ENCODE measurements at places on chromosomes 5 and 9. TPM values are rescaled to one million over a fixed set of nuclear protein-coding genes. Genes with fewer than 3 reads are reported as not detected.

GRCh38 chr9:132049323-132049882 lies 30.3 kb downstream of the MED27 start:
- H3K36me3 ChIP-seq, result no peaks in the 10 kb centered on the region
- DNase-seq, result no peak
- no peaks in the 10 kb centered on the region for H3K27me3 ChIP-seq
- H3K4me3 ChIP-seq, result no peak overlapping the region
- no peak overlapping the region for H3K27ac ChIP-seq

GRCh38 chr5:79512049-79512448 lies 1.9 kb downstream of the HOMER1 start:
- H3K27ac ChIP-seq, result peak overlapping the region; percentile 93
- no peaks in the 10 kb centered on the region for H3K36me3 ChIP-seq
- peak overlapping the region; percentile 69 for H3K4me3 ChIP-seq
- peaks cover 31% of the 10 kb centered on the region for H3K4me1 ChIP-seq
- no peaks in the 10 kb centered on the region for H3K27me3 ChIP-seq

DNA sequence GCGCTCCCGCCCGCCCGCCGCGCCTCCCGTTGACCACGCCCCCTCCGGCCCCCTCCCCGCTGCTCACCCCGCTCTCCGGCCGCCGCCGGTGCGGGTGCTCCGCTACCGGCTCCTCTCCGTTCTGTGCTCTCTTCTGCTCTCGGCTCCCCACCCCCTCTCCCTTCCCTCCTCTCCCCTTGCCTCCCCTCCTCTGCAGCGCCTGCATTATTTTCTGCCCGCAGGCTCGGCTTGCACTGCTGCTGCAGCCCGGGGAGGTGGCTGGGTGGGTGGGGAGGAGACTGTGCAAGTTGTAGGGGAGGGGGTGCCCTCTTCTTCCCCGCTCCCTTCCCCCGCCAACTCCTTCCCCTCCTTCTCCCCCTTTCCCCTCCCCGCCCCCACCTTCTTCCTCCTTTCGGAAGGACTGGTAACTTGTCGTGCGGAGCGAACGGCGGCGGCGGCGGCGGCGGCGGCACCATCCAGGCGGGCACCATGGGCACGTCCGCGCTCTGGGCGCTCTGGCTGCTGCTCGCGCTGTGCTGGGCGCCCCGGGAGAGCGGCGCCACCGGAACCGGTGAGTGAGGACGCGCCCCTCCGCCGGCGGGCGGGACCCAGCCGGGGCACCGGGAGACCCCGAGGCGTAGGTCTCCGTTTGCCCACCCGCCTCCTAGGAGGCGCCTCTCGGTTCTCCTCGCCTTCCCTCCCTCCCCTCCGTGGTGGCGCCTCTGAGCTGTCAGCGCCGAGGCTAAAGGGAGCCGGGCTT lies at the start of gene VLDLR:
Gene VLDLR, plus strand, starts transcription at position 66 of the 739 bp plus-strand sequence. Its CDS starts 403 bp downstream, at position 469.
- no peaks in the 10 kb centered on the region for H3K36me3 ChIP-seq
- peak within 1 kb of the TSS; percentile 59 for H3K4me3 ChIP-seq
- H3K27me3 ChIP-seq, result peaks cover 8% of the 10 kb centered on the region
- peak; percentile 39 for DNase-seq

GRCh38 chr9:89793124-89793495 lies 188.3 kb downstream of the GADD45G start:
- no peak overlapping the region for H3K4me3 ChIP-seq
- no peaks in the 10 kb centered on the region for H3K36me3 ChIP-seq
- no peaks in the 10 kb centered on the region for H3K27me3 ChIP-seq
- no peak overlapping the region for H3K27ac ChIP-seq

DNA sequence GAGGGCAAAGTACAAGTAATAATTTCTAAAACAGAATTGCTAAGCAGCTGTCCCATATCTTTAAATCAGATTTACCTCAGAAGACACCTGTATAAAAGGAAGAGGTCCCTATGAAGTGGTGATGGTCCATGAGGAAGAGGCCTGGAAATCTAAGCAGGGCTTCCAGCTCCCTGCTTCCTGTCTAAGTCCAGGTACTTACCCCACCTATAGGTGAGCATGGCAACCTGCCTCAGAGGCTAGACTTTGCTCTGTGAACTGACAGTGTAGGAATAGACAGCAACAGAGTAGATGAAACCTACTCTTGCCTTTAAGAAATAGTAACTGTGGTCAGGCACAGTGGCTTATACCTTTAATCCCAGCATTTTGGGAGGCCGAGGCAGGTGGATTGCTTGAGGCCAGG lies 55.8 kb upstream of the ARRDC3 start:
- no peaks in the 10 kb centered on the region for H3K4me1 ChIP-seq
- H3K36me3 ChIP-seq, result no peaks in the 10 kb centered on the region
- no peaks in the 10 kb centered on the region for H3K27me3 ChIP-seq
- no peak overlapping the region for H3K4me3 ChIP-seq
- no peak overlapping the region for H3K27ac ChIP-seq

- no peak overlapping the region for H3K27ac ChIP-seq
- H3K4me1 ChIP-seq, result no peaks in the 10 kb centered on the region
- no peaks in the 10 kb centered on the region for H3K27me3 ChIP-seq
- no peaks in the 10 kb centered on the region for H3K36me3 ChIP-seq
- DNase-seq, result no peak
Measured at GRCh38 chr5:178532666-178533065, 57.5 kb downstream of the COL23A1 start.

The SHB gene
- 36.0 TPM for total RNA-seq

DNA sequence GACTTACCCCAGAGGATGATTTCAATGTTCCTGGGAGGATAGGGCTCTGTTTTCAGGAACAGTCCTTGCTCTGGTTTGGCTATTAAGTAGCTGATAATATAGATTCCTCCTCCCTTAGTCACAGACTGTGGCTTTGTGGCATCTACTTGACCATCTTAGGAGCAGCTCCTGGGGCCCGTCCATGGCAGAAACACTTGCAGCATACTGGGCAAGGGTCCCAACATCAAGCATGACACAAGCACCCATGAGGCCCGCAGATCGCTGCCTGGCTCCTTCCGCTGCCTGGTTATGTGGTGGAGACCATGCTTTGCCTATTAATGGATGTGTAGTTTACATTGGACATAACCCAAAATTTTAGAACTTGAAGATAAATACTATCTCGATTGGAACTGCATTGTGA lies 170.1 kb downstream of the ICE1 start:
- H3K4me1 ChIP-seq, result no peaks in the 10 kb centered on the region
- no peak for DNase-seq
- H3K27ac ChIP-seq, result no peak overlapping the region

DNA sequence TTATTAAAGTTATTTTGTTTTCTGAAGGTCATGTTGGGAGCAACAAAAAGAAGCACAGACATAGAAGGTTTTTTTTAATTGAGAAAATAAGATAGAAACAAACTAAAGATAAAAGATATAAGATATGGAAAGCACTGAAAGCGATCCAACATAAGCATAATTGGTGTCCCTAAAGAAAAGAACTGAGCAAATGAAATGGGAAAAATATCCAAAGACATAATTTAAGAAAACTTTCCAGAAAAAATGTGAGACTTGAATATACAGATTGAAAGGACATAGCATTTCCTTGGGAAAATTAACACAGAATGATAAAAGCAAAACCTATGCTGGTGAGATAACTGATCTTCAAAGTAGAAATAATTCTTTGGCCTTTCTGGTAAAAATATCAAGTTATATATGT lies 289.3 kb downstream of the KIAA0825 start:
- no peaks in the 10 kb centered on the region for H3K27me3 ChIP-seq
- no peaks in the 10 kb centered on the region for H3K4me1 ChIP-seq
- H3K4me3 ChIP-seq, result no peak overlapping the region

DNA sequence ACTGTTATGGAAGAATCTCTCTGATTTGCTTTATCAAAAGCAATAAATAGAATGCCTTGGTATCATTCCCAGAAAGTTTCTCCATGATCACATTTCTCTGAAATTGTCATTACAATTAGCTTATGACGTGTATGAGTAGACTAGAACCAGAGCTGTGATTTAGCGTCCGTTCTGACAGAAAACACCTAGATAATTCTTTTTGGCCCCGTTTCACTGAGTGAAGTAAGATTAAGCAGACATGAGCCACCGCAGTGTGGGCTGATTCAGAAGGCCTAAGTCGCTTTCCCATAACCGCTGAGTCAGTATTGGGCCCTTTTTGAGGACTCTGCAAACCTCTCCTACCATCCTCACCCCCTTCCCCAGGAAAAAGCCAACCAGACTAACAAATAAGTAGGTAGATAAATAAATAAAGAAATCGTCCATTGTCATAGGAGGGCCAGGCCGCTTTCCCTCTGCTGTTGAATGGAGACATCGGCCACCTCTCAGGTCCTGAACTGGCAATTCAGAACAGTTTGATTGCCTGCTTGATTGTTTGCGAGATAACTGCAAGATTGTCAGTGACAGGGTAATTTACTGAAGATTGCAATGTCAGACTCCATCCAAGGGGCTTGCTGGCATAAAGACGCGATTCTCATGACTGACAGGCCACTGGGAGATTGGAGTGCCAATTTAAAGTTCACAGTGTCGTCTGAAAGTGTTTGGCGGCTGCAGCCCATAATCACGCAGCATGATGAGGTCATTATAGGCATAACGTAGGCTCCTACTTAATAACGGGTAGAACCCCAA lies 105.0 kb upstream of the WWC1 start:
- peak overlapping the region; percentile 55 for H3K27ac ChIP-seq
- no peak for DNase-seq
- H3K27me3 ChIP-seq, result no peaks in the 10 kb centered on the region
- no peaks in the 10 kb centered on the region for H3K36me3 ChIP-seq

The SLC34A1 gene
- total RNA-seq, result not detected

GRCh38 chr5:55324815-55325418 lies 17.1 kb downstream of the MTREX start:
- no peak overlapping the region for H3K4me3 ChIP-seq
- peak; percentile 75 for DNase-seq
- no peak overlapping the region for H3K27ac ChIP-seq
- H3K27me3 ChIP-seq, result no peaks in the 10 kb centered on the region
- H3K36me3 ChIP-seq, result peaks cover 9% of the 10 kb centered on the region
- no peaks in the 10 kb centered on the region for H3K4me1 ChIP-seq

The TMC1 gene
- not detected for total RNA-seq

The HTR4 gene
- total RNA-seq, result 2.3 TPM

DNA sequence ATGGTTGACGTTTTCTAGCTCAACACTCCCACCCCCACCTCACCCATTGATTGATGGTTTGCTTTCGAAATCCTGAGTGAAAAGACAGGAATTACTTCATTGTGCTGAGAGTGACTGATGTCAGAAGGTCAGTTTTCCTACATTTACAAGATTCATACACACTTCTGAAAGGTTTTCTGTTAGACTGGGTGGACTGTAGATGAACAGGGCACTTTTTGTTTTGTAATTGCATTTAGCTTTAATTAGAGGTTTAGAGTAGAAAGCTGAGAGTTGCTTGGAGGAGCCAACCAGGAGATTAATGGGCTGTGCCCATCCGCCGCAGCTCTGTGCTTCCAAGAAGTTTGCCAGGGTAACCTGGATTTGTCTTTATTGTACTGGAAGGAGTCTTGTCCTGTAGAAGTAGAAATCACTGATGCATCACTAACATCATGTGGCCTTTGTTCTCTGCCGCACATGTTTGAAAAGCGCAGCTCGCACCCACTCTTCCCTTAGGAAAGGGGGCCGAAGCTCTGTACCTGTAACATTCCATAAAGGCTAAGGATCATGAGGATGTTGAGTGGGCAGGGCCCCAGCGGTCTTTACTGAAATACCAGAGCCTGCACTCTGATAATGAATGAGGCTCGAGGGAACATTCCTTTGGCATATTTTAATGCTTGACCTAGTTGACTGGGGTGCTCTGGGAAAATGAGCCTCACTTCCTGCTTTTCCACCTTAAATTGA lies 267.6 kb upstream of the DMRT1 start:
- H3K27ac ChIP-seq, result peak overlapping the region; percentile 89
- peak; percentile 44 for DNase-seq
- no peaks in the 10 kb centered on the region for H3K27me3 ChIP-seq
- no peaks in the 10 kb centered on the region for H3K36me3 ChIP-seq

DNA sequence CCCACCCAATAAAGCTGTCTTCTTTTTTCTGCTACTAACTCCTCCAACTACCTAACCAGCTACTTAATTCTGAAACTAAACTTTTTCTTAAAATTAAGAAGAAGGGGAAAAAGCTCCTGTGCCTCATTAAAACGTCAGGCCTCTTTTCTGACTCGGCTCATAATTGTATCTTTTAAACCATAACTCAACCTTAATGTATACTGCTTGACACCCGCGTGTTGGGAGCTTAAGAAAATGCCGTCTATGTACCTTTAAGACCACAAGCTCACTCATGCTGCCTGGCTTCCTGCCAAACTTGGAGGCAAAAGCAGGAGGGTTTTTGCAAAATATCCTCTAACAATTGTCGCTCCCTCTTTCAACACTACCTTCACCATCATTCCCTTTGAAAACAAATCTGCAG lies 5.0 kb downstream of the EBF1 start:
- peak; percentile 94 for DNase-seq
- H3K4me3 ChIP-seq, result no peak overlapping the region
- peaks cover 81% of the 10 kb centered on the region for H3K27me3 ChIP-seq
- no peak overlapping the region for H3K27ac ChIP-seq

GRCh38 chr9:112831281-112831851 lies 59.3 kb downstream of the SLC46A2 start:
- H3K27me3 ChIP-seq, result no peaks in the 10 kb centered on the region
- no peak for DNase-seq
- H3K4me3 ChIP-seq, result no peak overlapping the region
- H3K27ac ChIP-seq, result peak overlapping the region; percentile 34
- no peaks in the 10 kb centered on the region for H3K4me1 ChIP-seq

The TLE1 gene
- 3.4 TPM for total RNA-seq

- no peaks in the 10 kb centered on the region for H3K36me3 ChIP-seq
- peaks cover 10% of the 10 kb centered on the region for H3K4me1 ChIP-seq
- peaks cover 40% of the 10 kb centered on the region for H3K27me3 ChIP-seq
- no peak overlapping the region for H3K27ac ChIP-seq
- DNase-seq, result no peak
Measured at GRCh38 chr5:154095904-154096303, 57.1 kb downstream of the MFAP3 start.

The ANKRD18A gene
- 3.7 TPM for total RNA-seq

The MSMP gene
- total RNA-seq, result not detected

- peak; percentile 11 for DNase-seq
- no peak overlapping the region for H3K4me3 ChIP-seq
- H3K36me3 ChIP-seq, result no peaks in the 10 kb centered on the region
- no peaks in the 10 kb centered on the region for H3K27me3 ChIP-seq
- no peak overlapping the region for H3K27ac ChIP-seq
- peaks cover 6% of the 10 kb centered on the region for H3K4me1 ChIP-seq
Measured at GRCh38 chr5:133295520-133295919, 243.7 kb downstream of the HSPA4 start.

DNA sequence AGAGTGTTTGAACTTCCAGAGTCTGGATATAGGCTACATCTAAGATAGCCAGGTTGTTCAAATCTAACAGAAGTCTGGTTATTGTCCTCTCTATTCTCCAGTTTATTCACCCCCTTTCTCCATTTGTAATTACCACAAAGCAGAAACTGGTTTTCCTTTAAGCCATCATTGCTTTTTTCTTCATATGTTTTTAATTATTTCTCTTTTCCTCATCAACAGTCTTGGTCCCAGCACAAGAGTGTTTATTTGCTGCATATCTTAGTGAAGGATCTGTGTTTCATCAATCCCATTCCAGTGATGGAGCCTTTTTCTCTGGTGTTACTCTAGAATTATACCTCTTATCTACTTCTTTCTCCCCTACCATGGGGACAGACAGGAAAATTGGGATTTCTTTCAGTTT lies 142.2 kb downstream of the CAMK4 start:
- H3K4me3 ChIP-seq, result no peak overlapping the region
- DNase-seq, result no peak
- H3K27me3 ChIP-seq, result no peaks in the 10 kb centered on the region
- no peak overlapping the region for H3K27ac ChIP-seq

GRCh38 chr9:120475341-120475740 lies 104.6 kb downstream of the CDK5RAP2 start:
- no peak for DNase-seq
- H3K36me3 ChIP-seq, result peaks cover 7% of the 10 kb centered on the region
- no peaks in the 10 kb centered on the region for H3K4me1 ChIP-seq
- H3K4me3 ChIP-seq, result no peak overlapping the region
- no peaks in the 10 kb centered on the region for H3K27me3 ChIP-seq

- H3K4me3 ChIP-seq, result no peak overlapping the region
- no peaks in the 10 kb centered on the region for H3K36me3 ChIP-seq
- no peak overlapping the region for H3K27ac ChIP-seq
- DNase-seq, result no peak
Measured at GRCh38 chr5:143147383-143147782, 256.1 kb downstream of the NR3C1 start.

All from cardiac muscle cell (in vitro differentiated cells and primary cell).